Amygdala (tissue), 56 donors: ENCODE measurements at places on chromosomes 1 and 21.

GRCh38 chr1:119084798-119085197, 55.7 kb downstream of the WARS2 start:
- no peak for DNase-seq

GRCh38 chr1:193476748-193477147, 290.3 kb upstream of the B3GALT2 start:
- no peak for DNase-seq

DNA sequence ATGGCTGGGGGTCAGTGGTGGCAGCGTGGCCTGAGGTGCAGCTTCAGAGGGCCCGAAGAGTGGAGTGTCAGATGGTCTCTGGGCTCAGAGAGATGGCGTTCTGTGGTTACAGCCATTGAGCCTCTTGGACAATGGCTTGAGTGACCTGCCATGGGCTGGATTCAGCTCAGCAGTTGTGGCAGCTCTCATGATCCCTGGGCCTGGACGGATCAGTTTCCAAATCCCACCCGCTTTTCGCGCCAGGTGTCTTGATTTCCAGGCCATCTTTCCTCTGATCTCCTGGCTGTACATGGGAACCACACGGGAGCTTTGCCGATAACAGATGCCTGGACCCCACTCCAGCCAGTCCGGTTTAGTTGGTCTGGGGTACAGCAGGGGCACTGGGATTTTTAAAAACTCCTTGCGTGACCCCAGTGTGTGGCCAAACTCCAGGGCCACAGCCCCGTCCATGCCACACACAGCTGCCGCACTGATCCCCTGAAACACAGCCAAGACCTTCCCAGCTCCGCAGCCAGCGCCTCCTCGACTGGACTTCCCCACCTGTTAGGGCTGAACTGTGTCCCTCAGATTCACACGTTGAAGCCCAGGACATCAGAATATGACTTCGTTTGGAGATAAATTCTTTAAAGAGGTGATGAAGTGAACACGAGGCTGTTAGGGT, 67.9 kb downstream of the ATP5PO start:
- no peak for DNase-seq

DNA sequence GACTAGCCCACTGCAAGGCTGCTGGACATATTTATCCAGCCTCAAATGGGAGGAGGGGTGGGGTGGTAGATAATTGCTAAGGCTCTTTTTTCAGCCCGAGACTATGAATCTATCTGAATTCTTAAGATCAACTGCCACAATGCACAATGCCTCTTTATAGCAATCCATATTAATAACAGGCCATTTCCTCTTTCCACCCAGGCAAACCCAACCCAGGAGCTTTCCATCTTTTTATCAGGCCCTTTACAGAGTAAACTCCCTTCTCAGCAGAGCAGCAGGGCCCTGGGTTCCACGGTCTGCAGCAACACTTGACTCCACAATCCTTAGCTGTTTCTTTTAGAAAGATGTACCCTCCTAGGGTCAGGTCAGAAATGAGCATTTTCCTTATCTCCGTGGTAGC, 806 bp downstream of the DDOST start:
- DNase-seq, result no peak

DNA sequence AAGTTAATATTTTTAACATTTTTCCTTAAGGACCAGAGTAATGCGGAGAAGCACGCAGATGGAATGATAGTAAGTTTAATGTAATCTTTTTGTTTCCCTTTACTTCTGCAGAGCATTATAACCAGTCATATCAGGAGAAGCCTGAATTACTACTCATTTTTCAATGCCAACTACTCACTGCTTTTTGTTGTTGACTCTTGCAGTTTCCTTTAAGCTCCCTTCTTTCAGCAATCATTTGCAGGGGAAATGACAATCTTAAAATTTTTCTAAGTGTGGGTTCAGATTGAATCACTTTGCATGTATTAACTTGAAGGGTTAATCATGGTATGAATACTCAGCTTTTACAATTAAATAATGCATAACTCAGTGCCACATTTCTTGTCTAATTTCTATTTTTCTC, 122.2 kb downstream of the NRDC start:
- DNase-seq, result no peak

- no peak for DNase-seq
These were observed 69.9 kb downstream of the NFASC start for GRCh38 chr1:204940591-204940990.

GRCh38 chr1:204904228-204904810, 33.7 kb downstream of the NFASC start:
- no peak for DNase-seq

- DNase-seq, result no peak
These were observed 22.7 kb downstream of the HSPG2 start for GRCh38 chr1:21914450-21914849.
